ENCODE measurements at places on chromosomes 2 and 18.

GRCh38 chr2:147998203-147998602 lies 22.3 kb downstream of the ORC4 start:
- no peak for DNase-seq

DNA sequence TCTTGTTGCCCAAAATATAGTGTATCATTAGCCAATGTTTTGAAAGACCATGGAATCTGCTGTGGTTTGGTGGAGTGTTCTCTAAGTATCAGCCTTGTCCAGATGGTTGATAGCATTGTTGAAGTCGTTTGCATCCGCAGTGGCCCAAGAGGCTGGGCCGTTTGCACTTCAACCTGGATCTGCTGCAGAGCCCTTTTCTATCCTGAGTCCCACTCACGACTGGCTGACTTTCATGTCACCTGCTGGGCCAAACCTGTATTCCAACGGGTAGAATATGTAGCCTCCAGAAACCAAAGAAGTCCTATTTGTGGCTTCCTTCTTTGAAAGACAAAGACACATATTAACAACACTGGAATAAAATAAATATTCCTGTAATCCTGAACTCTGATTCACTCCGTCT lies 1154.1 kb downstream of the RPIA start:
- no peak for DNase-seq

GRCh38 chr2:230068651-230069055 lies at the start of gene SLC16A14:
Gene SLC16A14, minus strand, starts transcription at chr2:230068924. Its CDS starts 9,572 bp downstream, at chr2:230059352.
- DNase-seq, result no peak

- DNase-seq, result no peak
Observed at GRCh38 chr18:24051031-24051947, 36.7 kb downstream of the TTC39C start.

DNA sequence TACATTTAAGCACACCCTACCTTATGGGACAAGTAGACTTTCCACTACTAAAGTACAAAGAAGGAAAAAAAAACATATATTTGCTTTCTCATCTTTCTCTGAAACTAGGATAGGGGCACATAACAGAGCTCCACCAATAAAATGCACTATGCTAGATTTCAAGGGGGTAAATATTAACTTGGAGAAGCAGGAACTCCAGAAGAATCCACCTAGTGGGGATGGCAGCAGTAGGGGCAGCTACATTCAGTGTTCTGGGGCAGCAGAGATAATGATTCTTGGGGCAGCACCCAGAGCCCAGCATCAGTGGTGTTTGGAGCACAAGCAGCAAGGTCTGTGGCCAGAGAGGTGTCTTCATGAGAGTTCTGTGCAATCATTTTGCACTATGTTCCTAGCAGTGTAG lies 64.7 kb downstream of the DTNB start:
- DNase-seq, result no peak

DNA sequence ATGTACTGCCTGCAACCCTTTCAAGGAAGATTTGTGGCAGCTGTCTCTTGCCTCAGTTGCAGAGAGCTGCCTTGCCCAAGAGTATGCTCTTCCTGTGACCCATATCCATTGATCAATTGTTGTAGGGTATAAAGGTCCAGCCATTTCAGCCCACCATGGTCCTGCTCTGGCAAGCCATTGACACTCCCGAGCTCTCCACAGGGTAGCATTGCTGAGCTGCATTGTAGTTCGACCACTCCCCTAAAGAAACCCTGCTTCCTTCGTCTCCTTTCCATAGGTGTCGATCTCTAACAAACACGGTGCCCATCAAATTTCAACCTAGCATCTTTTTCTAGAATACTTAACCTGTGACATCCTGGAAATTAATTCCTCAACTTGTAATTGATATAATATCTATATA lies 104.9 kb upstream of the NDUFV2 start:
- DNase-seq, result no peak

DNA sequence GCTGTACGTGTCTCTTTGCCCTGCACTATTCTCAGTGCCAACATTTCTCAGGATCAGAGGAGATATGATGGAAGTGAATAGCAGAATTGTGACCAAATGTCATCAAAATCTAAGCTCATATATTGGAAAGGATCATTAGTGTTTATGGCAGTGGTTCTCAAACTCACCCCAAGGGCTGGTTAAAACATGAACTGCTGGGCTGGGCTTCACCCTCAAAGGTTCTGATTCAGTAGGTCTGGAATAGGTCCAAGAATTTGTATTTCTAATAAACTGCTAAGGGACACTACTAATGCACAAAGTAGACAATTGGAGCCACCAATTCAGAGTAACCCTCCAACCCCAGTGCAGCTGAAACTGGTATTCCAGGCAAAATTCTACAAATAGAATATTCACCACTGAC lies 317.9 kb upstream of the UBE2E3 start:
- no peak for DNase-seq

GRCh38 chr2:94870440-94871225 lies 597 bp upstream of the TEKT4 start:
- DNase-seq, result no peak

DNA sequence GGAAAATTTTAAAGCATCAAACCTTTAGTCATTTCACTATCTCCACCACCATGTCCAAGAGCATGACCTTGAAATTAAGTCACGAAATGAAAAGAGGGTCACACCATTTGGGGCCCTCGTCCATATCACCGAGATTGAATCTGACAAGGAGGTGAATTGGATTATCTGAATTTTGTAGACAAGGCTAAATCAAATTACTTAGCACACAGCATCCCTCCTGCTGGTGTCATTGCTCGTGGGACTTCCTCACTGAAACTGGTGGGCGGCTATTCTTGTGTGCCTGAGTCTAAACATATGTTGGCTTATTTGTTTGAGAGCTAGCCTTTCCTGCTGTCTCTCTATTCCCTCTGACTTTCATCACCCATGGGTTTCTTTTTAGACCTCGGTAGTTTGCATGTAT lies 64.6 kb upstream of the CNGA3 start:
- DNase-seq, result no peak

GRCh38 chr2:229032608-229033234 lies 238.4 kb downstream of the PID1 start:
- no peak for DNase-seq

DNA sequence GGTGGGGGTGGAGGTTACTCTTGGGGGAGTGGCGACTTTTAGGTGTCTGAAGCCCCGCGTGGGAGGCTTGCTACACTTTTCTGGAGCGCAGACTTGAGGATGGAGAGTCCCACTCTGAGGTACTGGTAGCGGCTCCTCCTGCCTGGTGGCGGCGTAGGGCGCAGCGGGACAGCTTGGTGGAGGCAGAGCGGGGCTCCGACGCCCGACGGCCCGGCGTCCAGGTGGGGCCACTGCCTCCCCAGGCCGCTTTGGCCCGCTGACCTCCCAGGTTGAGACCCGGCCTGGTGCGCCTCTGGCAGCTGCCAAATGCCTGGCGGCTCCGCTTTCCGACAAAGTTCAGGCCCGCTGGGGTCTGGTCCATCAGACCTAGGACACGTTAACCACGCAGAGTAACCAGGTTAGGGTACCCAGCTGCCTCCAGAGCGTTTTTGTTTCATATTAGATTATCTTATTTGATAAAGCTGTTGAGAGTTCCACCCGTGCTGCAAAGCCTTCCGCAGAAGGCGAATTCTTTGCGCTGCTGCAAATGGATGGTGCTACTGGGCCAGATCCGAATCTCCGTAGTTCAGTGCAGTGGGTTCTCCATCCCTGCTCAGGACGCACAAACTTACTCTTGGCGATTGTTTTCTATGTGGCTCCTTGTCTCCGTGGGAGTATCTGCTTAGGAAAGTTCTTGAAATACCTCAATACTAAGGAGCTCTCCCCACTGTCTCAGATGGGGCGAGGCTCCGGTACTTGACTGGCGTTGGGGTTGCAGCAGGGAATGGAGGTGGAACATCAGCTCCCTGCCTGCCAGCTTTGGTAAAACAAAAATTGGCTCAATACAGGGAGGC lies 405.9 kb downstream of the XIRP2 start:
- DNase-seq, result no peak

DNA sequence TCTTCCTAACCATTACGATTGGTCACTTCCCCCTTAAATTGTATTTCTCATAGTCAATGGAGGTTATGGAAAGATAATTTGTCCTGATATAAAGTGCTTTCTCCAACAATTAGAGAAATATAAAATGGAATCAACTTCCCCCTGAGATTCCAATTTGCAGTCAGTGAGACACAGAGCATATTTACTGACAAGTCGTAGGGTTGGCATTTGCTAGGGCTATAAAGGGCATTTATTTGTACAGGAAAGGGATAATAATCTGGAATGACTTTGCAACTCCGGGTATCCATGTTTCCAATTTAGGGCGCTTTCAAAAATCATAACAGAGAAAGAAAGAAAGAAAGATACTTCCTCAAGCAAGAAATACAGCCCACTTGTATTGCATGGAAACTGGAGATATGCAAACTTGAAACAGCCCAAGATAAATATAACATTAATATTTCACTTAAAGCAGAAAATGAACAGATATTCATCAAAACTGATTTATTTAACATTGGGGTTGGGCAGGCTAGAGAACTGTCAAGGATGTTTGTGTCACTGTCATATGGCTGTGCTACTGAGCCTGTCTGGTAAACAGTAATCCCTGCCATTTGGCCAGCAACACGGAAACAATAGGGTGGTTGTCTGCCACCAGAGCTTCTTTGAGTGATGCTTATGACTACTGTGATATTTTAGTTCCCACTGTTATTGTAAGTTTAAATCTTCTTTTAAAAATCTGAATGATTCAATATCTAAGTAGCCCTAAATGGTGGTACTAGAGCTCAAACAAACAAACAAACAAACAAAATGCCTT lies 621.8 kb downstream of the LRP1B start:
- DNase-seq, result peak; percentile 5

- DNase-seq, result no peak
Observed at GRCh38 chr2:172995323-172996244, 80.1 kb upstream of the MAP3K20 start.

DNA sequence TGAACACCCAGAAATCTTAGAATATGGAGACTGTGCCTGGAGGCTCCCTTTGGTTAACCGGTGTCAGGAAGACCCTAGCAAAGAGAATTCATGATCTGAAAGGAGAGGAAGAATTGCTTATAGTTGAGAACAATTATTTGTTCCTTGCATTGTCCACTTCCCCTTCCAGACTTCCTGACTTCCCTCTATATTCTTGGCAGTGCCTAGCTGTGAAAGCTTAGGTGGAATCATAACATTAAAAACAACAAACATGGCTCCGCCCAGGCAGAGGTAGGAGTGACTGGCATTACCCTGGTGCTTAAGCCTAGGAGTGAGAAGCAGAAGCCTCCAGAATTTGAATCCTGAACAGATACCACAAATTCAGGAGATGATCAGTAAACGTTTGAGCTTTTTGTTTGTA lies 1.9 kb downstream of the TTL start:
- no peak for DNase-seq

DNA sequence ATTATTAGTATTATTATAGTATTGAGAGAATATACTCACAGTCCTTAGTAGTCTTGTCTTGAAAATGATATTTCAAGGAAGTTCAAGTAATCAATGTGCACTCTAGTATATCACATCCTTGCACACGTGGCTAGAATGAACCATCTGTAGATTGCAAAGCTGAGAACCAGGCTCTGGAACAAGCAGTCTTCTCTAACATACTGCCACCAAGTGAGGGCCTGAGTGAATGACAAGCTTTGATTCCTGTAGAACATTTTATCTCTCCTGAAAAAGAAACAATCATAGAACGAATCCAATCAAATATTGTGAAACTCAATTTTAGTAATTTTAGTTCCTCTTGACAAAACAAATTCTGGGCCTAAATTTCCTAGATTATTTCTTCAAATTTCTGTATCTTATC lies 55.3 kb upstream of the SULT1C3 start:
- no peak for DNase-seq

GRCh38 chr18:49857708-49858107 lies 44.4 kb upstream of the ACAA2 start:
- no peak for DNase-seq

DNA sequence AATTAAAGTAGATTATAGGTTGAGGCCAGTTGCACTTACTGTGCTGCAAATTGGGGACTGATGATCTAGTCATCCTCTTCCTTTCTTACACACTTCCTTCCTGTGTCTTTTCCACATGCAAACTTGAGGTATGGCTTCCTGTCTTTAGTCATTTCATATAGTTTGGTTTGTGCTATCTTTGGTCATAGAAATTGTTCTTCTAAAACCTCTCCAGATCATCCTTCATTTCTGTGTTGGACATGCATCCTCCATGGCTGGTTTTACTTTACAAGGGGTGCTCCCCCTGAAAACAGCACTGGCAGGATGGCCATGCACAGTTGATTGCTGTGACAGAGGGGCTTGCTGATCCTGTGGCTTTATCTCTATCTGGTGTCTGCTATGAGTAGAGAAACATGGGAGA lies 36.5 kb downstream of the MGAT5 start:
- no peak for DNase-seq

DNA sequence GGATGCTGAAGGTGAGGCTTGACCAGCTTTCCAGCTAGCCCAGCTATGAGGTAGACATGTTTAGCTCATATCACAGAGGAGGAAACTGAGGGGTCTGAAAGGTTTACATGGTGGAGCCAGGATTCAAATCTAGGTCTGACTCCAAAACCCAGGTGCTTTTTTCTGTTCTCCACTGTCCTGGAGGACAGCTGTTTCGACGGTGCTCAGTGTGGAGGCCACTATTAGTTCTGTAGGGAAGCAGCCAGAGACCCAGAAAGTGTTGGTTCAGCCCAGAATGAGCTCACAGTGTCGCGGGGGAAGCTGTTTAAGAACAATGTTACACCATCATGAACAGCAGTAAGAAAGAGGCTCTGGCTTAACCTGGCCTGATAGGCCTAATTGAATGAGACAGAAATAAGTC lies 11.1 kb downstream of the PROC start:
- DNase-seq, result no peak

- DNase-seq, result no peak
Observed at GRCh38 chr2:23944976-23945375, 4.7 kb downstream of the UBXN2A start.

DNA sequence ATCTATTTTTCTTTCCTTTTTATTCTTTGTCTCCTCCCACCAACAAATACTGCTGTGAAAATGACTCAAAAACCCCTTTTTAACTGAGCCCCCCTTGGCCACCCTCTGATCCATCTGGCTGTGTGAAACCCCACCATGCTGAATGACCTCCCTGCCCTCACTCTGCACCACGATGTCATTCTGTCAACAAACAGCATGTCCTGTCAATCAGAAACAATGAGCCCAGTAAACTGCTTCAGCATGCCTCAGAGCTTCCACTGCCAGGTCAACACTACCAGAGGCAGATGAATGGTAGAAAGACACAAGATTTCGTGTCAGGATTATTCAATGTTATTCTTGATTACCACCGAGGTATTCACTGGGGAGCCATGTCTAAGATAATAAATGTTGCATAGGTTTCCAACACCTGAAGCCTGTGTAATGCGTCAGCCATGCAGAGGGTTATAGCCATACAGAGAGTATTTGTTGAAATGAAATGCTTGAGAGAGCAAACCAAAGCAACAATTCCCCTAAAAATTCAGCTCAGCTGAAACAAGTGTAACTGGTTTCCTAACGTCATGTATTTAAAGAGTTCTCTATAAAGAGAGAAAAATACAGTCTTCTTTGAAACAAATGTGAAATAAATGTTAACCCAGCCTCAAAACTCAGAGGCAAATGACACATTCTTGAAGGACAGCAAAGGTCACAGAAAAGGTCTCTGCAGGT lies 76.7 kb downstream of the LRP2 start:
- DNase-seq, result no peak
